ENCODE measurements at places on chromosomes 11 and 22.

- no peak for DNase-seq
Observed at GRCh38 chr11:116701297-116701801, 71.4 kb downstream of the BUD13 start.

- DNase-seq = no peak
Observed at GRCh38 chr22:35425546-35425945, 25.6 kb downstream of the MCM5 start.

DNA sequence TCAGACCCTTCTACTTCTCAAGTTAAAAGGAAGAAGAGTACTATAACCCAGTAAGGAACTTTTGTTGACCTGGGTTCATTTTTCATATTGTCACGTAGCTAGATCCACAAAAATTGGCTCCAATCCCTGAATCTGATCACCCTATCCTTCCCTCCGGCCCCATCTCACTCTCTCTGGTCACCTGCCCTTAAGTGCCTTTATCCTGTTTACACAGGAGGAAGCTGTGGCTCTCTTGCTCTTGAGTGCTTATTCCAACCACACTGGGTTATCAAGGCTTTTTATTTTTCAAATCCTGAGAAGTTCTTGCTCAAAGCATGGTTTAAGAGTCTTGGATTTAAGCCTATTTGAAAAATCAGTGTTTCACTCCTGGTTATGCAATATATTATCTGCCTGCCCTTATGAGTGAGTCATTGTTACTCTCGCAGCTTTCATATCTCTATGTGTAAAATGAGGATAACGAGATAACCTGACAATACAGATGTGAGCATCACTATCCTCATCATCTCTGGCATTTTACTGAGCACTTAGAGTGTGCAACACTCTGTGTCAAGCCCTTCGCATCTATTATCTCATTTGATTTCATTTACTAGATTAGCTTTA lies 293.9 kb downstream of the GUCY1A2 start:
- DNase-seq = no peak

DNA sequence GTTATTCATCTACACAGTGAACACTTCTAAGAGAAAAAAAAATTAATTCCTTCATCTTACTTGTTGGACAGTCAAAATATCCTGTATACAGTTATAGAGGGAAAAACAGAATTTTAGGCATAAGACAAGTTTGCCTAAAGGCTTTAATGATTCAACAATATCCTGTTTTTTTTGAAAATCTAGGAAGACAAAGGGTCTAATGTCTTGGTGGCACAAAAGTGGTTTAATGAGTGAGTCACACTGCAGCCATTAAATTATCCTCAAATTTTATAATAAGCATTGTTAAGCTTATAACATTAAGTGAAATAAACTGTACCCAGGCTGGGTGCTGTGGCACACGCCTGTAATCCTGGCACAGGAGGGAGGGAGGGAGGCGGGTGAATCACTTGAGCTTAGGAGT lies 72.9 kb downstream of the GAB2 start:
- no peak for DNase-seq

DNA sequence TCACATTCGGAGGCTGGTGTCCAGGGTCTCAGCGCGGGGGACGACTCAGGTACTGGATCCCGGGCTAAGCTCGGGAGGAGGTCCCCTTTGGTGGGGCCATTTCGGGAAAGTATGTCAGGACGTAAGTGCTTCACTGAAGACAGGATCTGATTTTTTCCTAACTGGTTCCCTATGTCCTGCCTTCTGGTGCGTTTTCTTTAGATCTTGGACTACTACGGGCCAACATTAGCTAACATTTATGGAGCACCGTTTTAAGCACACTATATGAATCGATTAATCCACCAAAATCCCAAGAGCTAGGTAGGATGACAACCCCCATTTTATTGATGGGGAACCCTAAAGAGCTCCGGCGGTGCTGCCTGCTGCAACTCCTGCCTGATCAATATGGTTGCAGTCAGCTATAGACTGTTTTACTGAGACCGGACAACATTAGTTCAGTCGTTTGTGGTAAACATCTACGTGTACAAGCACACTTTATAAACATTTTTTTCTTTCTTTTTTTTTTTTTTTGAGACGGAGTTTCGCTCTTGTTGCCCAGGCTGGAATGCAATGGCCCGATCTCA lies 17.0 kb upstream of the WDR74 start:
- DNase-seq = no peak

GRCh38 chr11:15278128-15278527 lies 163.4 kb downstream of the INSC start:
- DNase-seq = no peak

DNA sequence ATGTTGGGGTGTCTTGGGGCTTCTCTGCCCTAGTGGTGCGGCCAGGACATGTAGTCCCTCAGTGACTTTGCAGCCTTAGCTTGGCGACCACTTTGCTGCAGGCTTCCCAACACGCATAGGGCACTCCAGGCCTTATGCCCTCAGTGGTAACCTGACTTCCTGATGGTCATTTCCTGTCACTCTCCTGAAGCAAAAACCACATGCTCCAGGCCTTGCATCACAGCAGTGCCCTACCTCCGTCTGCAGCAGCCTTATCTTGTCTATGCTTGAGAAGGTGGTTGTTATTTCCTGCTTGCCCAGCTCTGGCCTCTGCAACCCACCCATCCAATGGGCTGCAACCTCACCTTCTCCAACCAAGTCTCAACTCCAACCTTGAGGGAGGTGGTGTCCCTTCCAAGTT lies 33.4 kb upstream of the PISD start:
- DNase-seq = no peak

DNA sequence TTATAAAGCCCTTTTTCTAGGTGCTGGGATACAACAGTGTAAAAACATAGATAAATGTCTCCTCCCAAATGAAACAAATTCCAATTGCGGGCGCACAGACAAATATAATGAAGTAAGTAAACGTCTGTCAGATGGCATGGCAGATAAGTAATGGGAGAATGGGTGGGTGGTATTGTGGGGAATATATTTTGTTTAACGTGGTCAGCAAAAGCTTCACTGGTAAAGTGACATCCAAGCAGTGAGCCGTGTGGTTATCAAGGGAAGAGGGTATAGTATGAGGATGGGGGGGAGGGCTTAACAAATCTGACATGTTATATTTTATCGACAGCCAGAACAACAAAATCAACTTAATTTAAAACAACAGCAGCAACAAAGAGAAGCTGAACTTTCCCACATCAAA lies 1.2 kb downstream of the SVIP start:
- no peak for DNase-seq

DNA sequence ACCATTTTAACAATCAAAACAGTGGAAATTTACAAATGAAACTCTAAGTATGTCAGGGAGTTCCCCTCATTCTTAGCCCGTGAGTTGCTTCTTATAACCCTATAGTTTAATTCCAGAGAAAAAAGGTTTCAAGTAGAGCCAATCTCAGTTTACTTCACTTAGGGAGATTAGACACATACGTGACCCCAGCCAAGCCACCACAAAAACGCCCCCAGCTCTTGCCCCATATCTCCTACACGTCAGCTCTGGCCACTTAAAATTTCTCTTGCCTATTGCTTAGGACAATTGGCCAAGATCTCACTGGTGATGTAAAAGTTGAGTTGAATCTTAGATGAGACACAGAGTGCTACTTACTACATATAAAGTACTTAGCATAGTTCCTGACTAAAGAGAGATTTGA lies 166.4 kb downstream of the ETS1 start:
- DNase-seq = no peak

DNA sequence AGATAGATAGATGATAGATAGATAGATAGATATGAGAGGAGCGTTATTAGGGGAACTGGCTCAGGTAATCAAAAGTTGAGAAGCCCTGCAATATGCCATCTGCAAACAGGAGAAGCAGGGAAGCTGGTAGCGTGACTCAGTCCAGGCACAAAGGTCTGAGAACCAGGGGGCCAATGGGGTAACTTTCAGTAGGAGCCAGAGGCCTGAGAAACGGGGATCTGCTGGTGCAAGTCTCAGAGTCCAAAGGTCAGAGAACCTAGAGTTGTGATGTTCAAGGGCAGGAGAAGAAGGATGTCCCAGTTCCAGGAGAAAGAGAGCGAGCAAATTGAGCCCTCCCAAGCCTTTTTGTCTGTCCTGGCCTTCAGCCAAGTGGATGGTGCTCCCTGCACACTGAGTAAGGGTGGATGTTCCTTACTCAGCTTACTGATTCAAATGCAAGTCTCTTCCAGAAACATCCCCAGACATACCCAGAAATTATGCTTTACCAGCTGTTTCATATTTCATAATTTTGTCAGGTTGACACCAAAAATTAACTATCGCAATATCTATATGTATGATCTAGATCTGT lies 87.8 kb upstream of the SLC22A12 start:
- DNase-seq = no peak

DNA sequence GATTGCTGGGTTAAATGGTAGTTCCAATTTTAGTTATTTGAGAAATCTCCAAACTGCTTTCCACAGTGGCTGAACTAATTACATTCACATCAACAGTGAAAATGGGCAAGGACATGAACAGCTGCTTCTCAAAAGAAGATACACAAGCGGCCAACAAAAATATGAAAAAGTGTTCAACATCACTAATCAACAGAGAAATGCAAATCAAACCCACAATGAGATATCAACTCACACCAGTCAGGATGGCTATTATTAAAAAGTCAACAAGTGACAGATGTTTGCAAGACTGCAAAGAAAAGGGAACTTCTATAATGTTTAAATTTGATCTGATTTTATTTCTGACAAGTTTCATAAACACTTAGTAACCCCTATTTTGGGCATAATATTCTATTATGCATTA lies 537.5 kb downstream of the DLG2 start:
- DNase-seq = no peak

- DNase-seq = no peak
Observed at GRCh38 chr22:36700711-36701670, 2.6 kb downstream of the CACNG2 start.

- DNase-seq = peak; percentile 6
Observed at GRCh38 chr11:13462311-13462900, 616 bp downstream of the BTBD10 start.

GRCh38 chr11:92720385-92720784 lies 249.1 kb upstream of the MTNR1B start:
- no peak for DNase-seq

- DNase-seq = no peak
Observed at GRCh38 chr11:17171343-17171742, 36.4 kb downstream of the PIK3C2A start.

GRCh38 chr22:17774206-17774925 lies at the start of gene BID:
BID (minus strand) TSS chr22:17774469; CDS start chr22:17750116, 24,353 bp downstream.
- DNase-seq = no peak

DNA sequence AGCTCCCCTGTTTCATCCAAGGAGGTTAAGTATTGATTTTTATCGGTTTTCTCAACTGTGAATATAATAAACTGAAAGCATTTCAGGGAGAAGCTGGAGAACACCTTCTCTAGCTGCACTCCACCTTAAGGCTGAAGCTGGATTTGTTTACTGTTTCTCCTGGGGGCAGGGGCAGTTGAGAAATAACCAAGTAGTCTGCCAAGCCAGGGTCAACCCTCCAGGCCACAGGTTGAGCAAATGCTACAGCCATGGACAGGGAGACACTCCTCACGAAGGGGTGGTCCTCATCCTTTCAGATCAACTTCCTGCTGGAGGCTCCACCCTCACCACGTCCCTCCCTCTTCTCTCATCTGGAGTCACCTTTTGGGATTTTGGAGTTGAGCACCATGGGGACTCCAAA lies at the start of gene TTC36:
Gene TTC36 (plus strand): TSS at position 366 of the 400 bp plus-strand sequence. CDS start 21 bp downstream, at position 387.
- DNase-seq = no peak

GRCh38 chr11:134261626-134262488 lies 8.5 kb downstream of the ACAD8 start:
- DNase-seq = no peak

DNA sequence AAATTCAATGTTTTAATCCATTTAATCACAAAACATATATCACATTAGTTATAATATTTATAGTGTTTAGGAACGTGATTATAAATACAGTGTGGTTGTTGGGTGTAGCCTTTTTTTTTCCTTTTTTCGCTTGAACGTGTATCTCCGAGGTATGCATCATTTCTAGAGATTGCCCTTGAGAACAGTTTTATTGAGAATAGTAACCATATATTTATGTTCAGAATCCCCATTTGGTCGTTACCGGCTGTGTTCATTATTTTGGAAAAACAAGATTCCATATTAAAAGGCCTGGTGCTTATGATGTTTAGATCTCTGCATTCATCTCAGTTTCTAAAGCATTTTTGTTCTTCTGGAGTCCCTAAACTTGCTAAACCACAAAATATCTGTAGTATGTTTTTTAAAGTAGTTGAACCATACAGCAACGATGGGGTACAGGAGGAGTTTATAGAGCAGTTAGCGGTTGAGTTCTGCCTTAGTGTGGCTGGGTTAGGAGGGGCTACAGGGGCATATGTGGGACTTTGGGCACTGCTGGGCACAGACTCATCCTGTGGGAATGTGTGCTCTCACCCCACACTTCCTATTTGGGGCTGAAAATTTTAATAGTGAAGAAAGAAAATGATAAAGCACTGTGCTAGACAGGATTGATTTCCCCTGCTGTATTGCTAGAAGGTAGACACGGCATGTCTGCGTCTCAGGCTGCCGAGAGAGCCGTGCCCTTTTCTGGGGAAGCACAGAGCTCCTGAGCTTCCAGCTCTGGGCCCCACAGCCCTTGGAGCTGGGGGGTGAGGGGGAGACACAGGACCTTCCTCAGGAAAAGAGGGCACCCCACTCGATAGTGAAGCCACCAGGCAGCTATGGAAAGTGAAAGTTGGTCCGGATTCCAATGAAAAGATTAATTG lies 81.5 kb upstream of the PPARA start:
- no peak for DNase-seq

- no peak for DNase-seq
Observed at GRCh38 chr11:118813551-118813950, 22.6 kb upstream of the DDX6 start.

GRCh38 chr11:87779276-87780067 lies 395.8 kb downstream of the RAB38 start:
- no peak for DNase-seq

- DNase-seq = no peak
Observed at GRCh38 chr11:126136507-126136906, 73.8 kb upstream of the CDON start.

- DNase-seq = no peak
Observed at GRCh38 chr11:120956710-120957495, 67.0 kb upstream of the TBCEL start.

DNA sequence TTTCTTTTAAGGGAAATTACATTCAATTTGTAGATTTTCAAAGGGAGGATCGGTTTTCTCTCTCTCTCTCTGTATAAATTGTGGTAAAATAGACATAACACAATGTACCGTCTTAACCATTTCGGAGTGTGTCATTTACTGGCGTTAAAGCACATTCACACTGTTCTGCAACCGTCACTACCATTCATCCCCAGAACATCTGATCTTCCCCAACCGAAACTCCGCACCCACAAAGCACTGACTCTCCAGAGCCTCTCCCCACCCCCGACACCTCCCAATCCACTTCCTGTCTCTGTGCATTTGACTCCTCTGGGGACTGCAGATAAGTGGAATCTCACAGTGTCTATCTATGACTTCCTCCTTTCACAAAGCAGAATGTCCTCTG lies 15.9 kb upstream of the GRAMD4 start:
- no peak for DNase-seq

GRCh38 chr11:79434283-79434682 lies 6.5 kb downstream of the TENM4 start:
- DNase-seq = no peak

GRCh38 chr22:30261134-30261533 lies 5.5 kb downstream of the OSM start:
- DNase-seq = no peak

- no peak for DNase-seq
Observed at GRCh38 chr11:131910523-131911387, 540.3 kb downstream of the NTM start.

- DNase-seq = no peak
Observed at GRCh38 chr11:120229451-120230424, 10.2 kb upstream of the POU2F3 start.

- DNase-seq = no peak
Observed at GRCh38 chr11:41789376-41789775, 329.9 kb upstream of the LRRC4C start.
